ENCODE measurements at places on chromosomes 4 and X.

DNA sequence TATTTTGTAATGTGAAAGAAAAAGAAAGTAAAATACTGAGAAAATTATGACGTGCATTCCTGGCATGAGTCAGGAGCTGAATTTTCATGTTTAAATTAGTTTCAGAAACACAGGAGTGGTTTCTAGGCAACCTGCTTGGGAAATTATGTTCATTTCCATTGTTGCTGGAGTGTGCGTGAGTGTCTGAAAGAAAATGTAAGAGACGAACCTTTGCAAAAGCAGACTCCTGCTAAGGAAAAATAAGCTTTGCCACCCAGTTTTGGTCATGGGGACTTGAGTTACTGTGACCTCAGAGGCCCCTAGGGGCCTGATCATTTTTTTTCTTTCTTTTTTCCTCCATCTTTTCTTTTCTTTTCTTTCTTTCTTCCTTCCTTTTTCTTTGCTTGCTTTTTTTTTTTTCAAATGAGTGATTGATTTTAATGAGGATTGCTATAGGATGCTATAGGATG is 18.8 kb upstream of the CHRNA9 start:
- DNase-seq = no peak

DNA sequence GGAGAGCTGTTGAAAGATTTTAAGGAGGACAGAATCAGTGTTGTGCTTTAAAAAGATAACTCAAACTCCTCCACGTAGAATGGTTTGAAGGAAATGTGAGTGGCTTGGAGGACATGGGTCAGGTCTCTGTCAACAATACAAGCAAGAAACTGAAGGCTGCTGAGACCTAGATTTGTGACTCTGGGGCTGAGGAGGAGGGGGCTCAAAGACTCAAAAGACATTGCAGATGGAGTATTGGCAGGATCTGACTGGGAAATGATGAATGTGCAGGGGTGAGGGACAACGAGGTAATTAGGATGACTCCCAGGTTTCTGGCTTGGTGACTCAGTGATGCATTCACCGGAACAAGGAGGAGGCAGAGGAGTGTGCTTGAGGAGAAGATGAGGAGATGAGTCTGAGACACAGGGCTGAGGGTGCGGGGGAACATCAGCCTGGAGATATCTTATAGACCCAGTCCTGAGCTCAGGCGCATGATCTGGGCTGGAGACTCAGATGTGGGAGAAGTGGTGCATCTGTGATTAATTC is 3.3 kb upstream of the RPS4X start:
- DNase-seq = no peak

DNA sequence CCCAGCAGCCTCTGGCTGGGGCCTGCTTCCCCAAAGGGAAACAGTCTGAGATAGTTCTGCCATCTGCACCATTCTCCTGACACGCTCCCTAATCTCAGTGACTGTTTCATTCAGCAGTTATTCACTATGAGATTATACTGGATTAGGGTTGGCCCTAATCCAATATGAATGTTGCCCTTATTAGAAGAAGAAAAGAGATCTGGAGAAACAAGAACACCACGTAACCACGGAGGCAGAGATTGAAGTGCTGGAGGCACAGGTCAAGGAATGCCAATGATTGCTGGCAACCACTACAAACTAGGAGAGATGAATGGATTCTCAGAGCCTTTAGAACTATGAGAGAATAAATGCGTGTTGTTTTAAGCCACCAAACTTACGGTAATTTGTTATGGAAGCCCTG is 7.4 kb downstream of the ACOX3 start:
- DNase-seq = no peak

GRCh38 chr4:38132107-38132673 is 172.0 kb downstream of the PTTG2 start:
- DNase-seq = peak; percentile 25

DNA sequence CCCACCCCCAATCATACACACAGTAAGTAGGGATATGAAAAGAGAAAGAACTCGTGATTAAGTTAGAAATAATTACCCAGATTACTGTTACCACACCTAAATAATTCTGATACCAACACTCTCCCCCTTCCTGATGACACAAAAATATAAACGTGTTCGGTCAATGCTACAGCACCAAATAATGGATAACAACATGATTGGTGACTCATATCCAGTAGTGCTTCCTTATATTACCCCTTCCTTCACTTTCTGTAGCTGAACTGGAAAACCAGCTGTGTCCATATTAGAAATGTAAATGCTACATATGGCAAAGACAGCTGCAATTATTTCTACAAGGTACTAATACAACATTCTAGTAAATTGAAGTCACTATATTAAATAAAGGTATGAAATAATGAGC is 20.8 kb downstream of the EIF4E start:
- DNase-seq = no peak

- no peak for DNase-seq
Observed at GRCh38 chr4:81131066-81131465, 84.0 kb downstream of the PRKG2 start.

GRCh38 chr4:19496756-19497155 is 754.9 kb upstream of the SLIT2 start:
- DNase-seq = no peak

GRCh38 chrX:23333842-23334520 is 668 bp upstream of the PTCHD1 start:
- DNase-seq = no peak

DNA sequence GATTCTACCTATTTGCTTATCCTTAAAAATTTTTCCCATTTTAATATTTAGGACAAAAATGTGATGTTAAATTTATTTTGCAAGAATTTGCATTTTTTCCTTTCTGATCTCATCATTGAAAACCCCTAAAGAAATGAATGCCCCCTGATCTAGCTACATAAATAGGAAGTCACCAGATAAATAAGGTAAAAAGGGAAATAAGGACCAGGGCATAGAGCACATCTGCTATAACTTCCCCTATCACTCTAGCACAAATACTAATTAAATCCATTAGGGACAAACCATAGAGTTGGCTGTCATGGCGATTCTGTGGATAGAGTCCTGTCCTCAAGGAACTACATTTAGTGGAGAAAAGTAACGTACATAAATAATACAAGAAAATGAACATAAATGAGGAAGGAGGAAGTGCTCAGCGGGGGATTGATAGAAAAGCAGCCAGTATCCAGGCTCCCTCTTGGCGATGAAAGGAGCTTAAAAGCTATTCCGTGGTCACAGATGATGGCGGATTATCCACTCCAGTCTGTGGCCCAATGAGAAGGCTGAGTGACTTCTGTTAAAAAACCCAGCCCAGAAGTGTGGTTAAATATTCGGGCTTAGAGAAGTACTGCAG is 76.9 kb upstream of the RPL34 start:
- no peak for DNase-seq

- no peak for DNase-seq
Observed at GRCh38 chr4:116639070-116639577, 446.3 kb downstream of the TRAM1L1 start.

GRCh38 chr4:155543126-155543765 is 123.4 kb upstream of the GUCY1A1 start:
- DNase-seq = no peak

DNA sequence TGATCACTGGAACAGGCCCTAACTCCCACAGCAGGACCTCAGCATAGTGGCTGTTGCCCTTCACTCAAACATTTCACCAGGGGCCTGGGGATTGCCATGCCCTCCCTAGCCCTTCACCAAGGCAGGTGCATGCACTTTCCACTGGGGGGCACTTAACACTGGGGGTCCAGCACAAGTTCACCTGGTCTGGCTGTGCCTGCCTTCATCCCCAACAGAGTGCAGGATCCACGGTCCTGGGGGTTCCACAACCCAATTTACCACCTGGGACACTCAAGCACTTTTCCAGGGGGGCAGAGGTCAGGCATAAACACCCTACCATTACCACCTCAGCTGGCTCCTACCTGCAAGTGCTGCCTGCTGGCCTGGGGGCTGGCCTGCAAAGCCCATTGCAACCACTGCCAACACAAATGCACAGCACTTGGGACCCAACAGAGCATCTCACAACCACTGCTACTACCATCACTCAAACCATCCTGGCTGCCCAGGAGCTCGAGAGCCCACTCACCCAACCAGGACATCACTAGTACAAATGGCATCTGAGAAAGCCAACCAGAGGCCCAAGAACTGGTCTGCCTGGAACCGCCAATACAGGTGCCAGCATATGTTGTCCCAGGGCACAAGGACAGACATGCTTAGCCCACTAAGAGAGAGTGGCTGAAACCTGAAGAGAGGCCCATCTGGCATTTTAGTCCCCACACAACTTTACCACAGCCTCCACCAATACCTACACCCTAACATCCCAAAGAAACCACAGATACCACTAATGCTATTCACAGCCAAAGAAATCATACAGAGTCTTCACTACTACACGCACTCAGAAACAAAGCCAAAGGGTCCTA is 43.1 kb downstream of the NAT8L start:
- DNase-seq = no peak

- peak; percentile 24 for DNase-seq
Observed at GRCh38 chr4:113673450-113673849, 88.1 kb downstream of the CAMK2D start.

- DNase-seq = no peak
Observed at GRCh38 chrX:148381603-148382002, 118.8 kb upstream of the AFF2 start.

DNA sequence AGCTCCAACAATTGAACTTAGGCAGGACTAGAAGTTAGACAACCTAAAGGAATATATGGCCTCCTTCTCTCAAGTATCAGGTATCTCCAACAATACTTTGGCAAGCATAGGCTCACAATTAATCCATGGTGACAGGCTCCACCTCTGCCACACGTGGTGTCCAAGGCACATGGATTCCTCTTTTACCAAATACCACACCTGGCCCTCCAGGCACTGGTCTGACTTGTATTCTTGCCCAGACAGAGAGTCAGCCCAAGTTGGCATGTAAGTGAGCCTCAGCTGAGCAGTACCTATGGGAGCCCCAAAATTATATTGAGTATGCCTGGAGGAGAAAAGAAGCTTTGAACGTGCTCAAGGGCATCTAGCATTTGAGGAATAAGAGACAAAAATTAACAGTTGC is 19.6 kb downstream of the SRPX2 start:
- DNase-seq = no peak

GRCh38 chr4:142579443-142579842 is 266.7 kb downstream of the INPP4B start:
- DNase-seq = no peak

- DNase-seq = no peak
Observed at GRCh38 chr4:95141361-95141760, 383.6 kb downstream of the BMPR1B start.

- DNase-seq = no peak
Observed at GRCh38 chr4:143163614-143164013, 21.1 kb upstream of the USP38 start.

GRCh38 chr4:152515678-152516077 is 20.2 kb downstream of the FBXW7 start:
- no peak for DNase-seq

DNA sequence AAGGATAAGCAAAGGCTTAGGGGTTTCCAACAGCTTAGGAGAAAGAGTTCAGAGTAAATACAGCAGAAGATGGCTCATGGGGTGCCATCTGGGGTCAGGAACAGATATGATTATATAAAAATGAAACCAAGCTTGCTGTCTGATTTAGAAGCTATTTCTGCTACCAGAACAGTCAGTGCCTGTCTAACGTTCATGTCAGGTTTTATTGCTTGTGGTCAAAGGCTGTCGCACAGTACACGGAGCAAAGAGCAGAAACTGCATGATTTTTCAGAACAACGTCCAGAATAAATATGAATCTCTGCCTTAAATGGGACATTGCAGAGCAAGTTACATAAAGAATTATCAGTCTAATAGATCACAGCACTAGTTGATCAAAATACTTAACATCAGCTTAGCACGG is 17.4 kb downstream of the CETN2 start:
- no peak for DNase-seq

DNA sequence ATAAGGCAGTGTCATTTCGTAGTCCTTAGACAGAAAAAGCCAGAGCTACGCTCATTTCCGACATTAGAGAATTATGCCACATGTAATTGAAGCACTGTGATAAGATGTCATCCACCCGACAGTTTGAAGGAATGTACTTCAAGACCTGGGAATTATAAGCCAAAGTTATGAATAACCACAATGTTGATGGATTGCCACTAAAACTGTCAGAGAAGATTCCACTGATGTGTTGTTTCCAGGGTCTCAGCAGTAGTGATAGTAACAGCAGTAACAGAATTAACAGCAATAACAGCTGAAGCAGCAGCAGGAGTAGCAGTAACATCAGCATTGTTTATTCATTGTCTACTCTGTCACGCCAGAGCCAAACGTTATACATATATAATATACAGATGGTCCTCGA is 24.7 kb downstream of the RAB33A start:
- DNase-seq = no peak
